ENCODE measurements at places on chromosomes 2 and 18.

GRCh38 chr18:24127735-24128134, 11.1 kb upstream of the CABYR start:
- no peak for DNase-seq

DNA sequence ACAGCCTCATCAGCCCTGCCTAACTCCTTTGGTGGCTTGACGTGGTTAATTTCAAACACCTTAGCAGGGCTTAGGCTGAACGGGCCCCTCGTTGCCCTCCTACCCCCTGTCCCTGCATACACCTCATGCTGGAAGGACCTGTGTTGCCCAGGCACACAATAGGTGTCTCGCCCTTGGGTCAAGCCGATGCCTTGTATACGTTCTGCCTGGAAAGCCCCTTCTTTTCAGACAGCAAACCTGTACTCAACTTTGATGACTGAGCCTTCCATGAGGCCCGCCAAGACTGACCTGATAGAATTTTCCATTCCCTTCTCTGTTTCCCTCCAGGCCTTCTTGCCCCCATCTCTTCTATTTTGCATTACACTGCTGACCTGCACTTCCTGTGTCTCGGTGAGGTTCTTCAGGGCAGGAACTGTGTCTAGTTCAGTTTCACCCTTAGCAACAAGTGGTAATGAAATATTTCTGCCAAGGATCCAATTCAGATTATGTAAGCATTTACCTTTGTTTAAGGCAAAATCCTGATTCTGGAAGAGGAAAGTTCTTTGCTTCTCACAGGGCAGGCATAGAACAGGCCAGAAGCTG, 7.9 kb downstream of the GREB1 start:
- DNase-seq, result no peak

GRCh38 chr2:135890835-135891234, 14.6 kb upstream of the MCM6 start:
- no peak for DNase-seq

GRCh38 chr18:48813833-48814489, 136.8 kb downstream of the SMAD7 start:
- DNase-seq, result no peak

GRCh38 chr18:9996094-9996493, 82.3 kb downstream of the VAPA start:
- DNase-seq, result no peak

- no peak for DNase-seq
Measured at GRCh38 chr2:184067502-184067901, 530.8 kb upstream of the ZNF804A start.

DNA sequence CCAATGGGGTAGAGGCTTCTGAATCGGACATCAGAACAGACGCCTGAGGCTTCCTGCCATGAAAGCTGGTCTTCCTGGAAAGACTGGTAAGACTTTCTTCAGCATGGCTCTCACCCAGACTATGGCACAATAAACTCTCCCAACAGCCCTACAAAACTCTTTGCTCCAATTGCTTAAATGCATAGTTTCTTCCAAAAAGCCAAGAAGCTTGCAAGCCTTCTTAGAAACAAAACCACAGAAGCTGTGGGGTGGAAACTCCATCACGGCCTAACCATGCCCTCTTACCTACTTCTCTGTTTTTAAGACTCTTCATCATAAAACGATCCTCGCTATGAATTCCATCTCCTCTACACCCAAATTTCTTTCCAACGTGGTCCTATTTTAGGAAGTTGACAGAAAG, 48.2 kb downstream of the PAX8 start:
- DNase-seq, result no peak

GRCh38 chr18:78643004-78643403, 336.6 kb upstream of the SALL3 start:
- no peak for DNase-seq

DNA sequence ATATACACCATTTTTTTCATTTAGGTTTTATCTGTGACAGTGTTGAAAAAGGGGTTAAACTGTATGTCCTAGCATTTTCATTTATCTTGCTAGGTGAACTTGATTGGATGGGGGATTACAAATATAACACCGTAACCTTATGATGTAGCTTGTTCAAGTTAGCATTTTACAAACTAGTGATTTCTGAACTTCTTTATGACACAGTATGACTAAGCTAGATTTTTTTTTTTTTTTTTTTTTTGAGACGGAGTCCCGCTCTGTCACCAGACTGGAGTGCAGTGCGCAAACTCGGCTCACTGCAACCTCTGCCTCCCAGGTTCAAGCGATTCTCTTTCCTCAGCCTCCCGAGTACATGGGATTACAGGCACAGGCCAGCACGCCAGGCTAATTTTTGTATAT, 47.1 kb downstream of the KCMF1 start:
- no peak for DNase-seq

GRCh38 chr2:106195981-106196380, 1.9 kb upstream of the UXS1 start:
- no peak for DNase-seq

DNA sequence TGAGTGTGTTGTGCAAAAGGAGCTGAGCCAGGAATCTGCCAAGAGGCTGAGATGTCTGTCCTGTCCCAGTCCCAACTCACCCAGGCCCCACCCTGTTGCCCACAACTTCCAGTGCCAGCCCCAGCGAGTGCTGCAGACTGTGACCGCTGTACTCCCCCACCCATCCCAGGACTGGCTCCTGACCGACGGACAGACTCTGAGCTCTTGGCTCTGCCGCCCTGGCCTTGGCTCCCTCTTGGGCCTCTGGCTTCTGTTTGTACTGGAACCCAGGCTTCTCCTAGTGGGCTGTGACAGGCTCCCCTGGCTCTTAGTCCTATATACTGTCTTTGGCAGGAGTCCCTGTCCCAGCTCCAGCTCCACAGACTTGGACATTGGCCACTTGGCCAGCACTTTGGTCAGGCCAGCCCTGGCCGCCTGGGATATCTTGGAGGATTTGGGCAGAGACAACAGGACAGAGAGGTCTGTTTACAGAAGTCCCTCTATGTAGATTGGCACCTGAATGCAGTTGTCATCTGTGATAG, 41.1 kb downstream of the ACOXL start:
- no peak for DNase-seq

- DNase-seq, result no peak
Measured at GRCh38 chr2:120669121-120669952, 66.3 kb upstream of the GLI2 start.

- DNase-seq, result no peak
Measured at GRCh38 chr2:1752751-1753150, 8.4 kb upstream of the PXDN start.

GRCh38 chr2:43226955-43227829, 786 bp upstream of the ZFP36L2 start:
- DNase-seq, result peak; percentile 53

DNA sequence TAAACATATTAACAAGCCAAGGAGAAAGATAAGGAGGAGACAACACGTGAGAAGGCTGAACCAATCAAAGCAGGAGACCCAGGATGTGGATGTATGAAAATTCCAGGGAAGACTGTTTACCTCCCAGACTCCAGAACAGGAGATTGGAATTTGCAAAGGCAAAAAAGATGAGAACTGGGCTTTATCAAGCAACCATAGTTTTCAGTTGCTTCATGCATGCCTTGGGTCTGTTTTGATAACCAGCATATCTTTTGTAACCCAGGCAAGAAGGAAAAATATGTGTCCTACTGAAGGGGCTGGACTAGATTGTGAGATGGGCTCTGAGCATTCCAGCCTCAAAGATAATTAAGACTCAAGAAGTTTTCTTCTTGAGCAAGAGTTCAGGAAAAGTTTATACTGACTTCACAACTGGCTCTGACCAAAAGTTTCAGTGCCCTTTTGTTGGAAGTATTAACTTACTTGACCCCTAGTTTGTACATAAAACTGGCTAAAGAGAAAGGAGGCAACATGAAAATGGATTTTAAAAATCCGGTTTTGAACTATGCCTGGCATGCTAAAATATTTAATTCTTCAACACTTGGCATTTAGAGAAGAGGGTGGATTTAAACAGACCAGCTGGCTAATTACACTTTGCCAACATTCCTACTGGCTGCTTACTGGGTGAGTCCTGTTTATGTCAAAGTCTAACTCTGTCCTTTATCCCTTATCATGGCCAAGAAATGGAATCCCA, 79.3 kb upstream of the CD28 start:
- no peak for DNase-seq

DNA sequence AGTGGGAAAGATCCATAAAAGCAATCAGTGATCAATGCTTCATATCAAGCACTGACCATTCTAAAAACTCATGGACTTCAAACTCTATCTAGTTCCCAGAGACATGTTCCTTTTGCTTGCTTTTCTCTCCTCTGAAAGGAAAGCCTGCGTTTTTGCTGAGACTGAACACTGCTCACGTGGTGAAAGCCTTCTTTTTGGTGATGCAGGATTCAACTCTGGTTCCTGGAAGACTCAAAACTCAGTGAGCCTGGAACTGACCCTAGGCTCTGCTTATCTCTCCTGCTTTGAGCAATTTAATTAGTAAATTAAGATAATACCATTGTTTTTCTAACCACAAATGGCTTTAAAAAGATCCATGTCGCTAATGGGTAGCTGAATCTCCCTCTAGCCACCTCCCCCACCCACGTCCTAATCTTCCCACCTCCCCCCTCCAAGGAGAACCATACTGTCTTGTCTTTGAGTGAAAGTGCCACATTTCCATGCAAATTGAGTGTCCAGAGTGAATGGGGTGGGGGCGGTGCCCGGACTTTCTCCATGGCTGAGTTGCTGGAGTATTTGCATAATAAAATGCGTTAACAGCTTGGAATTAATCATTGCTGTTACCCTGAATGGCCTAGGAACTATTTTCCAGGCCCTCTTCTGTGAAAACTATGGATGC, 130.5 kb downstream of the BCL11A start:
- DNase-seq, result no peak

GRCh38 chr2:167756446-167756845, 490.9 kb downstream of the STK39 start:
- no peak for DNase-seq
